Activated CD8-positive, alpha-beta T cell treated with anti-CD3 and anti-CD28 coated beads for 36 hours (primary cell): ENCODE measurements at places on chromosomes 3 and 15. TPM values are rescaled to one million over a fixed set of nuclear protein-coding genes. Genes with fewer than 3 reads are reported as not detected.

Gene RLBP1
- total RNA-seq, result not detected

GRCh38 chr15:91578511-91578910 lies 275.0 kb upstream of the SLCO3A1 start:
- H3K4me3 ChIP-seq, result no peak overlapping the region
- H3K4me1 ChIP-seq, result no peaks in the 10 kb centered on the region
- DNase-seq, result no peak
- H3K27ac ChIP-seq, result no peak overlapping the region

- no peak overlapping the region for H3K4me3 ChIP-seq
- peak; percentile 23 for DNase-seq
- H3K27ac ChIP-seq, result peak overlapping the region; percentile 63
- H3K4me1 ChIP-seq, result peaks cover 51% of the 10 kb centered on the region
Measured at GRCh38 chr3:23442598-23443383, 239.7 kb downstream of the UBE2E2 start.

Gene NOX5
- not detected for total RNA-seq

- no peak overlapping the region for H3K4me3 ChIP-seq
- H3K27ac ChIP-seq, result no peak overlapping the region
- no peaks in the 10 kb centered on the region for H3K4me1 ChIP-seq
- H3K27me3 ChIP-seq, result no peaks in the 10 kb centered on the region
- no peak for DNase-seq
- H3K36me3 ChIP-seq, result peaks cover 36% of the 10 kb centered on the region
Measured at GRCh38 chr3:16277471-16277870, 12.5 kb downstream of the OXNAD1 start.

Gene SNTN
- not detected for total RNA-seq

Gene SLC12A1
- not detected for total RNA-seq

DNA sequence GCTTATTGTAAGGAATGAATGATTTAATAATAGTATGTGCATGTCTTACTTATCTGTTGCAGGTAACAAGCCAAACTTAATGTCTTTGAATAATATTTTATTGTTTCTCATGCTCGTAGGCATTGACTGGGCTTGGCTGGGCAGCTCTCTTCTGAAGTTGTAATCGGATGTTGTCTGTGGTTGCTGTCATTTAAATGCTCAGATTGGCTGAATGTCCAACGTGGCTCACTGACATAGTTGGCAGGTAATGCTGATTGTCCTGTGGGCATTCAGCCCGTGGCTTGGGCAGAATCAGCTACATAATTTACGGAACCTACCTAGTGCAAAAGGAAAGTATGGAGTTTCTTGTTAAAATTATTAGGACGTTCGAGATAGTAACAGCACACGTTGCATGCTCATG lies 297.4 kb upstream of the GBE1 start:
- no peaks in the 10 kb centered on the region for H3K36me3 ChIP-seq
- no peak for DNase-seq
- no peak overlapping the region for H3K27ac ChIP-seq
- no peaks in the 10 kb centered on the region for H3K27me3 ChIP-seq

- peaks cover 13% of the 10 kb centered on the region for H3K4me1 ChIP-seq
- H3K36me3 ChIP-seq, result no peaks in the 10 kb centered on the region
- H3K27me3 ChIP-seq, result no peaks in the 10 kb centered on the region
- H3K4me3 ChIP-seq, result no peak overlapping the region
- DNase-seq, result no peak
- no peak overlapping the region for H3K27ac ChIP-seq
Measured at GRCh38 chr15:74530771-74531143, 10.3 kb upstream of the ARID3B start.

Gene MOBP
- not detected for total RNA-seq

Gene CCR3
- total RNA-seq, result not detected

Gene CFAP91
- not detected for total RNA-seq

Gene STRA6
- 0.72 TPM for total RNA-seq

DNA sequence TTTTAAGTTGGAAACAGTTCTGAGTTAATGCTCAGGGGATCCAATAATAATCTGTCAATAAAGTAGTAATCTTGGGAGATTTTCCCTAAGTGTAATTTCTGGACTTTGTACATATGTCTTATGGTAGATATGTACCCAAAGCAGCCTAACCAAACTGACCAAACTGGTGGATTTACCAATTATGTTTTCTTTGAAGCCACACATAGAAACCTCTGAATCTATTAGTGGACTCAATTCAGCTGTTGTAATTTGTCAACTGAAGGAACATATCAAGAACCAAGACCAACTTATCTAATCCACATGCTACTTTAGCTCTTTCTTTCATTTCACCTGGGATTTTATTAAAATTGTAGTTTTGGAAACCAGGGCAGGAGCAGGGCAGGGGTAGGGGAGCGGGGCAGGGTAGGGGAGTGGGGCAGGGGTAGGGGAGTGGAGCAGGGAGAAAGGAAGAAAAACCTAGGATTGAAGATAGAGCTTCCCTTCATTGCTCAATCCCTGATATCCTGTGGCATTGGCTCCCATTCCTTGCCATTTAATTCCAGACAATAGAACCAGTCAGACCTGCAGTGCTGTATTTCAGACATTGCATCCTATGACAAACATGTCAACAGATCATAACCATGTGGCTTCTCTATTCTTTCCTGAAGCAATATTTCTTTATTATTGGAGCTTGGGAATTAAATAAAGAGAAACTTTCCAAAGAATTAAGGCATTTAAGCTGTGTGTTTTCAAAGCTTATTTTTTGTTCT lies 101.8 kb downstream of the NFKBIZ start:
- H3K27ac ChIP-seq, result no peak overlapping the region
- no peak overlapping the region for H3K4me3 ChIP-seq
- H3K27me3 ChIP-seq, result no peaks in the 10 kb centered on the region
- no peak for DNase-seq
- peaks cover 13% of the 10 kb centered on the region for H3K4me1 ChIP-seq

Gene NBEAL2
- 58.9 TPM for total RNA-seq

Gene DNAH1
- total RNA-seq, result 9.2 TPM

GRCh38 chr3:58574106-58574505 lies 3.1 kb downstream of the FAM107A start:
- H3K27me3 ChIP-seq, result no peaks in the 10 kb centered on the region
- H3K4me3 ChIP-seq, result no peak overlapping the region
- H3K4me1 ChIP-seq, result no peaks in the 10 kb centered on the region
- no peak overlapping the region for H3K27ac ChIP-seq

DNA sequence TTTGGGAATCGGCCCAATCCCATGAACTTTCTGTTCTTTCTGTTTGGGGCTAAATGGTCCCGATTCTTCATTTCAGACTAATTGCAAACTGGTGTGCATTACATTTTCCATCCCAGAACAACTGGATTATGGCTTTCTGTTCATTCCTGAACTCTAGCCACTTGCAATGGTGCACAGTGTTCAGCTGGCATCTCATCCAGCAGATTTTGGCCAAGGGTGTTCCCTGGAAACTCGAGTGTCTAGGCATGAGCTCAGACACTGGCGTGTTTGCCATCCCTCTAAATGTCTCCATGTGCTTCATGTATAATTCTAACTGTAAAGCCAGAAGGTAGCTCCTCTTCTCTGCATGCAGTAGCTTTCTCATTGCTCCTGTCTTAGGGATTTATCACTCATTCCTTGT lies 97.1 kb upstream of the MYZAP start:
- no peak overlapping the region for H3K4me3 ChIP-seq
- no peaks in the 10 kb centered on the region for H3K4me1 ChIP-seq
- H3K27me3 ChIP-seq, result peaks cover 9% of the 10 kb centered on the region
- DNase-seq, result no peak
- no peak overlapping the region for H3K27ac ChIP-seq
- no peaks in the 10 kb centered on the region for H3K36me3 ChIP-seq

DNA sequence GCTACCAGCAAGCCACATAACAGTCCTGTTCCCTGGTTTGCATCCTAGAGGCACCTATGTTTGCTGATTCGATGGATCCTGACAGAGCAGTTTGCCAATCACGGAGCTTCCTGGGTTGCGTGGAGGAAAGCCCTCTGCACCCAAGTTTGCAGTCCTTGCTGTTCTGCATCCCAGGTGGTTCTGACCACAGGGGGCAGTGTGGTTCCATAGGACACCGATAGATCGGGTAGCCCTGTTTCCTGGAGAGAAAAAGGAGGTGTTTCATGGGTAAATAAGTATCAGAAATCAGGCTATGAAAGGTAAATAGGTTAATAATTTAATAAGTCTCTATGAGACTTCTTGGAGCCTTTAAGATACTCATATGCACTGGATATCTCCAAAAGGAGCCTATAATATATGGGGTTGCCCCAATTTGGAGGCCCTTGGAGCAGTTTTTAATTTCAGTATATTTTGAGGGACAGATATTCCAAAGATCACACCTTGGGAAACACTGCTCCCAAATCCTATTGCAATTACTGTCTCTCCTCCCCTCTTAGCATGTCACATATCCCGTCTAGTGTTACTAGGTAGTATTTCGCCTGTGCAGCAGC lies 194.6 kb upstream of the TPM1 start:
- peaks cover 7% of the 10 kb centered on the region for H3K27me3 ChIP-seq
- no peak overlapping the region for H3K27ac ChIP-seq
- no peak overlapping the region for H3K4me3 ChIP-seq
- H3K36me3 ChIP-seq, result no peaks in the 10 kb centered on the region

DNA sequence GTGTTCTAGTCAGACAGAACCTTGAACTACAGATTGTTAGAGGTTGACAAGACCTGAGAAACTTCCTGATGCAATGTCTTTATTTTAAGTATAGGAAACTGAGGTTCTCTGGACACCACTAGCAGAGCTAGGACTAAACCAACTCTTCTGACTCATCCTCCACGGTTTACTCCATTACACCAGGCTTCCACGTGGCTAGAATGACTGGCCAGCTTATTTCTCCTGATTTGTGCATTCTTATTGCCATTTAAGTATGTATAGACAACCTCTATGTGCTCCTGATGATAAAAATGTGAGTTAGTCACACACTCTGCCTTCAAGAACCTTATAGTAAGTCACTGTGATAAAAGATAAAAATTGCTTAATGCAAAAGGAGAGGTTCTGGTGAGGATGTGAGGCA lies 182.7 kb downstream of the MEX3B start:
- no peak for DNase-seq
- H3K27me3 ChIP-seq, result no peaks in the 10 kb centered on the region
- H3K36me3 ChIP-seq, result no peaks in the 10 kb centered on the region

GRCh38 chr15:91132079-91132478 lies 32.0 kb downstream of the SV2B start:
- no peaks in the 10 kb centered on the region for H3K36me3 ChIP-seq
- no peaks in the 10 kb centered on the region for H3K4me1 ChIP-seq
- H3K27ac ChIP-seq, result no peak overlapping the region
- H3K27me3 ChIP-seq, result peaks cover 15% of the 10 kb centered on the region
- no peak for DNase-seq
- no peak overlapping the region for H3K4me3 ChIP-seq

GRCh38 chr3:146386936-146387335 lies 82.4 kb downstream of the PLSCR2 start:
- H3K27ac ChIP-seq, result no peak overlapping the region
- H3K4me3 ChIP-seq, result no peak overlapping the region
- DNase-seq, result no peak

Gene SAMD7
- total RNA-seq, result not detected

DNA sequence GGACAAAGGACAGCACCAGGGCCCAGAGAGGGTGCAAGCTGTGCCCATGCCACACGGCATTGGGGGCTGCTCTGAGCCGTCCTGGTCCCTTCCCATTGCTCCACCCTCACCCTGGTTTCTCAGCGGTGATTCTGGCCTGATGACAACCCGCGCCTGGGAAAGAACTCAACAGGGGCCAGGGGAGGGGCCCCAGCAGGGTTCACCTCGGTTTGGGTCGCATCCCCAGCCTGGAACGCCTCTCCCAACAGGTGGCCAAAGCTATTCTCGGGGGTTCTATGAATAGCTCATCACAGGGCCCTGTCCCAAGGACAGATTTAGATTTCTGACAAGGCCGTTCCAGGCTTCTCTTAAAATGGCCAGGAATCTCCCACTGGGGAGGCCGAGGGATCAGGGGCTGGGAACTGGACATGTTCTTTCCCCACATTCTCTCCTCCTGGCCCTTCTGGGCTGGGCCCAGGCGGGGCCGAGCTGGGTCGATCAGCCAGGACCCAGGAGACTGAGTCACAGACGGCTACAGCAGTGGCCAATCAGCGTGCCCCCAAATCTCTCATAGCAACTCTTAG lies 17.9 kb downstream of the GRIP2 start:
- peaks cover 4% of the 10 kb centered on the region for H3K27me3 ChIP-seq
- no peak overlapping the region for H3K4me3 ChIP-seq
- no peaks in the 10 kb centered on the region for H3K36me3 ChIP-seq
- no peak for DNase-seq

DNA sequence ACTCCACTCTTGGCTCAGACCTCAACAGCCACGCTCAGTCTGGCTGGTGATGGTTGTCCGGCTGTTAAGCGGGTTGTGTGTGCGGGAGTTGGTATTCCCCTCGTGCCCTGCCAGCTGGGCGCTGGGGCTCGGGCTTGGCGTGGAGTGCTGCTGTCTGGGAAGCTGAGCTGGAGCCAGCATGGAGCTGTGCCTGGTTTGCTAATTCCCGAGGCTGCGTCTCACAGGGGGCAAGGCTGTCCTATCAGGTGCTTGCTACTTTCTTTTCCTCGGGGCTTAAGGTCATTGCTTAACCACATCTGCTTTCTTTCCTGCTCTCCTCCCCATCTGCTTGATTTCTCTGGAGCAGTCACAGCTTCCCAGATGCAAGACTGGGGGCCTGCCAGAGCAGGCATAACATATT lies 29.9 kb downstream of the PDIA5 start:
- DNase-seq, result no peak
- no peaks in the 10 kb centered on the region for H3K27me3 ChIP-seq
- H3K4me1 ChIP-seq, result peaks cover 2% of the 10 kb centered on the region

DNA sequence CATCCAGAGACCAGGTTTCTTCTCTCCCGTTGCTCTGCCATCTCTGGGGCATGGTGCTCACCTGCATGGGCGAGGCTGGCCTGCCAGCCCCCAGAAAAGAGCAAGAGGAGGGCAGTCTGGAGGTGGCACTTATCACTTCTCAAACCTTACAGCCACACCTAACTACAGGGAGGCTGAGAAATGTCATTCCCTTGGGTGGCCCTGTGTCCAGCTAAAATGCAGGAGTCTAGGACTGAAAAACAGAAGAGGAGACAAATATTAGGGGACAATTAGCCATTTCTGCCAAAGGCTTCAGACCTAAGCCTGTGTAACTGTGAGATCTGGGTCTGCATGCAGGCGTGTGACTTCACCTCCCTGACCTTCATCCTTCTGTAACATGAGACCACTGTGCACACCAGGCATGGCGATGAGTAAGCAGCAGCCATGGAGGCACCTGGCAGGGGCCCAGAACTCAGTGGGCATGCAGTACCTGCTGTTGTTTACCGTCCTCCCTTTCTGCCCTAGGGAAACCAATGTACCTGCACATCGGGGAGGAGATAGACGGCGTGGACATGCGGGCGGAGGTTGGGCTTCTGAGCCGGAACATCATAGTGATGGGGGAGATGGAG lies 83.4 kb downstream of the MESD start:
- DNase-seq, result no peak
- no peaks in the 10 kb centered on the region for H3K27me3 ChIP-seq
- H3K36me3 ChIP-seq, result peaks cover 10% of the 10 kb centered on the region

Gene FOXB1
- total RNA-seq, result 0.13 TPM

- no peaks in the 10 kb centered on the region for H3K27me3 ChIP-seq
- no peak for DNase-seq
- H3K27ac ChIP-seq, result no peak overlapping the region
- no peaks in the 10 kb centered on the region for H3K4me1 ChIP-seq
Measured at GRCh38 chr3:94301366-94301765, 238.5 kb downstream of the NSUN3 start.
